ENCODE measurements at places on chromosomes 6 and 20. TPM values are rescaled to one million over a fixed set of nuclear protein-coding genes. Genes with fewer than 3 reads are reported as not detected.

DNA sequence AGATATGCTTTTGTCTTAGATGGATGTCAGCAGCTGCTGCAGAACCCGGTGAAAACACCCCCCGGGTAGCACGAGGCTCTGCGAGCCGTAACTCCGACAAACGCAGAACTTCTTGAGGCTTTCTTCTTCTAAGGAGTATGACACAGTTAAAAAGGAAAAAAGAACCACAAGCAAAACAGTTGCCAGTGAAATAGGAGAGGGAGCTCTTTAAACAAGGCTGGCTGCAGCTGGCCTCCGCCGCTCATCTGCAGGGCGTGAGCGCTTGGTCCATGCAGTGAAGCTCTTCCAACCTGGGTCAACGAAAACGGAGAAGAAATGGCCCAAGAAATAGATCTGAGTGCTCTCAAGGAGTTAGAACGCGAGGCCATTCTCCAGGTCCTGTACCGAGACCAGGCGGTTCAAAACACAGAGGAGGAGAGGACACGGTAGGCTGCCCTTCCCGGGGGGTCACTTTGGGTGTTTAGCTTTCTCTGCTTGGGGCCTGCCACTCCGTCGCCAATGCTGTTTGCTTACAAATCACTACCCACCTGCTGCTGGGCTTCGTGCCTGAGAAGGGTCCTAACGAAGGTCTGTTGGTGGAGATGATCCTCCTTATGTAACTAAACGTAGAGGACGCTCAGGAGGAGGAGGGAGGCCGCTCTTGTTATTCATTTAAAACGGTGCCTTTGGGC lies 13.2 kb downstream of the SYTL3 start:
- peak; percentile 59 for DNase-seq
- no peaks in the 10 kb centered on the region for H3K36me3 ChIP-seq
- H3K4me1 ChIP-seq = no peaks in the 10 kb centered on the region
- H3K27ac ChIP-seq = peak overlapping the region; percentile 81
- no peaks in the 10 kb centered on the region for H3K27me3 ChIP-seq

TREM1 gene
- total RNA-seq = 1.9 TPM

GRCh38 chr20:59222253-59223181 lies 58.9 kb downstream of the ZNF831 start:
- no peaks in the 10 kb centered on the region for H3K27me3 ChIP-seq
- H3K4me3 ChIP-seq = peak overlapping the region; percentile 43
- H3K4me1 ChIP-seq = no peaks in the 10 kb centered on the region

- H3K36me3 ChIP-seq = no peaks in the 10 kb centered on the region
- H3K4me1 ChIP-seq = no peaks in the 10 kb centered on the region
- no peak overlapping the region for H3K27ac ChIP-seq
- no peaks in the 10 kb centered on the region for H3K27me3 ChIP-seq
- no peak for DNase-seq
- H3K4me3 ChIP-seq = no peak overlapping the region
Observed at GRCh38 chr6:38305995-38306681, 333.6 kb downstream of the BTBD9 start.

- H3K27me3 ChIP-seq = no peaks in the 10 kb centered on the region
- no peak for DNase-seq
- no peak overlapping the region for H3K27ac ChIP-seq
- no peaks in the 10 kb centered on the region for H3K4me1 ChIP-seq
Observed at GRCh38 chr20:61800359-61801064, 265.2 kb downstream of the TAF4 start.

- DNase-seq = no peak
- H3K4me1 ChIP-seq = no peaks in the 10 kb centered on the region
- H3K36me3 ChIP-seq = no peaks in the 10 kb centered on the region
Observed at GRCh38 chr6:158758451-158758860, 60.7 kb downstream of the EZR start.

DNA sequence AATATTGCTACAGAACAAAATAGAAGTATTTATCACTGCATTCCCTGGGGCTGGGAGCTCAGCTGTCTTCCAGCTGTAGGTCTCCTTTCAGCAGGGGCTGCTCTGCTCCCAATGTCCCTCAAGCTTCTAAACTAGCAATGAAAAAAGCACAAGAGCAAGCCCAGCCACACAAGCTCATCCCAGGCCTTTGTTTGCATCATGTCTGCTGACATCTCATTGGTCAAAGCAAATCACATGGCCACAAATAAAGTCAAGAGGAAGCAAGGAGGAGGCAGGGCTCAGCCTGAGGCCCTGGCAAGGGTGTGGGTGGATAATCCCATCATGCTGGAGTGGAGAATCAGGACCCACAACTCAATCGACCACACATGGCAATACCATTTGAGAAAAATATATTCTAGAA lies 2.2 kb upstream of the BFSP1 start:
- no peaks in the 10 kb centered on the region for H3K4me1 ChIP-seq
- DNase-seq = no peak

- H3K4me1 ChIP-seq = no peaks in the 10 kb centered on the region
- H3K4me3 ChIP-seq = no peak overlapping the region
- no peaks in the 10 kb centered on the region for H3K36me3 ChIP-seq
- DNase-seq = no peak
Observed at GRCh38 chr6:159639721-159640120, 53.3 kb downstream of the SOD2 start.

DNA sequence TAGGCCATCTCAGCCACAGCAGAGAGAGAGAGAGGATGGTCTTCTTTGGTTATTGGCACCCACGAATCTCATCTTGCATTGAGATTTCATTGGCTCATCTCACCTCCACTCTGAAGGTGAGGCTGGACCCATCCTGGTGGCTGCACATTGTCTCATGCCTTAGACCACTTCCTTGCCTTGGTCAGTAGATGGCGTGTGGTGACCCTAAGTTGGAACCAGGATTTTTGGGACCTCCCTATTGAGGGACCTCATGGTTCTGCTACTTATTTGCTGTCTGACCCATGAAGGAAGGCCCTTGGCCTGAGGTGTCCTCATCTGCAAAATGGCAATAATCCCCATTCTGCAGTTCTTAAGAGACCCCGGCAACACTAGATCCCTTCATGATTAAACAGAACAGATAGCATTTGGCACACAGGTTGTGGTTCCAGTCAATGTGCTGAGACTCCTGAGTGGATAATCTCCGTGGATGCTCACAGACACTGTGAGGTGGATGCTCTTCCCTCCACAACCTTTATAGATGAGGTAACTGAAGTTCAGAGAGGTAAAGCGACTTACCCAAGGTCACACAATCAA lies 21.5 kb upstream of the AAR2 start:
- H3K36me3 ChIP-seq = no peaks in the 10 kb centered on the region
- no peaks in the 10 kb centered on the region for H3K27me3 ChIP-seq
- H3K4me3 ChIP-seq = no peak overlapping the region
- H3K27ac ChIP-seq = no peak overlapping the region
- DNase-seq = no peak
- H3K4me1 ChIP-seq = no peaks in the 10 kb centered on the region

GRCh38 chr6:134123666-134124208 lies 71.3 kb upstream of the SLC2A12 start:
- no peaks in the 10 kb centered on the region for H3K36me3 ChIP-seq
- no peaks in the 10 kb centered on the region for H3K27me3 ChIP-seq
- H3K27ac ChIP-seq = no peak overlapping the region
- no peak overlapping the region for H3K4me3 ChIP-seq
- no peak for DNase-seq

WFDC2 gene
- total RNA-seq = 15.5 TPM

- no peak overlapping the region for H3K27ac ChIP-seq
- H3K4me1 ChIP-seq = no peaks in the 10 kb centered on the region
- no peak overlapping the region for H3K4me3 ChIP-seq
- H3K27me3 ChIP-seq = no peaks in the 10 kb centered on the region
- H3K36me3 ChIP-seq = no peaks in the 10 kb centered on the region
Observed at GRCh38 chr6:134315189-134315588, 2.7 kb downstream of the SGK1 start.

GRCh38 chr6:136158387-136158821 lies 91.7 kb downstream of the MTFR2 start:
- no peaks in the 10 kb centered on the region for H3K27me3 ChIP-seq
- H3K4me1 ChIP-seq = peaks cover 3% of the 10 kb centered on the region
- no peak overlapping the region for H3K4me3 ChIP-seq
- H3K36me3 ChIP-seq = no peaks in the 10 kb centered on the region

DNA sequence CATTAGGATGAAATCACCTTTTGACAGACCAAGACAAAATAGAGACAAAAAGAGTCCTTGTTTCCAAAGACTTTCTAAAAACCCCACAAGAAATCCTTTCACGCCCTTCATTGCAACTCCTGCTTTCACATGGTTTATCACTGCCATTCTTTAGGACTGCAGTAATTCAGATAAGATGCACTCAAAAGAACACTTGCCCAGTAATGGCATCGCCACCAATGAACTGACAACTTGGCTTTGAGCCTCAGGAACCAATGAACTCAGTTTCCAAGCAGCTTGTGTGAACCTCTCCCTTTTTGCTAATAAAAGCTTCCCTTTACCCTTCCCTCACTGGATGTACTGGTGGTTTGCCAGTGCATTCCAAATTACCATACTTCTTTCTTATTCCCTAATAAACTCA lies 21.8 kb downstream of the OSTM1 start:
- no peak overlapping the region for H3K4me3 ChIP-seq
- H3K27ac ChIP-seq = no peak overlapping the region
- no peak for DNase-seq
- no peaks in the 10 kb centered on the region for H3K4me1 ChIP-seq

XRN2 gene
- total RNA-seq = 61.1 TPM

DNA sequence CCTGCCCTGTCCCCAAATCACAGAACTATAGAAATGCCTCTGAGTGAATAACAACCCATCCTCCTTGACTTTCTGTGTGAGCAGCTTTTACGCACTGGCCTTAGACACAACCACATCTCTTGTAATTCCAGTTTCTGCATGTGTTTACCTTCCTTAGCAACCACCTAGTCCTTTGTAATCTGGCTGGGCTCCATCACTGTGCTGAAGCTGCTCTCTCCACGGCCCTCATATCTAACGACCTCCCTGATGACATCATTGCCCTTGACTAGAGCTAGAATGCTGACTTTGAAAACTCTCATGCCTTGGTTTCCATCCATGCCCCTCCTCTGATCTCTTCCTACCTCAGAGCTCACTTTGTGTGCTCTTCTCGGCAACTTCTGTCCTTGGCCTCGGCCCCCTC lies 30.5 kb upstream of the GLP1R start:
- H3K36me3 ChIP-seq = no peaks in the 10 kb centered on the region
- H3K27ac ChIP-seq = no peak overlapping the region
- DNase-seq = no peak
- no peaks in the 10 kb centered on the region for H3K27me3 ChIP-seq
- H3K4me3 ChIP-seq = no peak overlapping the region

GRCh38 chr20:47358672-47359529 lies 2.4 kb upstream of the ZMYND8 start:
- no peaks in the 10 kb centered on the region for H3K36me3 ChIP-seq
- no peak overlapping the region for H3K4me3 ChIP-seq
- H3K27me3 ChIP-seq = no peaks in the 10 kb centered on the region
- H3K27ac ChIP-seq = peak overlapping the region; percentile 94

- DNase-seq = no peak
- peak overlapping the region; percentile 64 for H3K4me3 ChIP-seq
- peak overlapping the region; percentile 97 for H3K27ac ChIP-seq
- H3K4me1 ChIP-seq = no peaks in the 10 kb centered on the region
- H3K27me3 ChIP-seq = no peaks in the 10 kb centered on the region
- no peaks in the 10 kb centered on the region for H3K36me3 ChIP-seq
Observed at GRCh38 chr6:26439151-26440125, 866 bp upstream of the BTN3A3 start.

DNA sequence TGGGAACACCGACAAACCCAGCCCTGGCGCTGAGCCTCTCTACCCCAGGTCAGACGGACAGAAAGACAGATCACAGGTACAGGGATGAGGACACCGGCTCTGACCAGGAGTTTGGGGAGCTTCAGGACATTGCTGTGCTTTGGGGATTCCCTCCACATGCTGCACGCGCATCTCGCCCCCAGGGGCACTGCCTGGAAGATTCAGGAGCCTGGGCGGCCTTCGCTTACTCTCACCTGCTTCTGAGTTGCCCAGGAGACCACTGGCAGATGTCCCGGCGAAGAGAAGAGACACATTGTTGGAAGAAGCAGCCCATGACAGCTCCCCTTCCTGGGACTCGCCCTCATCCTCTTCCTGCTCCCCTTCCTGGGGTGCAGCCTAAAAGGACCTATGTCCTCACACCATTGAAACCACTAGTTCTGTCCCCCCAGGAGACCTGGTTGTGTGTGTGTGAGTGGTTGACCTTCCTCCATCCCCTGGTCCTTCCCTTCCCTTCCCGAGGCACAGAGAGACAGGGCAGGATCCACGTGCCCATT lies 15.3 kb downstream of the VEGFA start:
- no peak overlapping the region for H3K27ac ChIP-seq
- H3K4me1 ChIP-seq = no peaks in the 10 kb centered on the region
- H3K4me3 ChIP-seq = no peak overlapping the region
- DNase-seq = no peak

MICA gene
- total RNA-seq = 15.1 TPM

DNA sequence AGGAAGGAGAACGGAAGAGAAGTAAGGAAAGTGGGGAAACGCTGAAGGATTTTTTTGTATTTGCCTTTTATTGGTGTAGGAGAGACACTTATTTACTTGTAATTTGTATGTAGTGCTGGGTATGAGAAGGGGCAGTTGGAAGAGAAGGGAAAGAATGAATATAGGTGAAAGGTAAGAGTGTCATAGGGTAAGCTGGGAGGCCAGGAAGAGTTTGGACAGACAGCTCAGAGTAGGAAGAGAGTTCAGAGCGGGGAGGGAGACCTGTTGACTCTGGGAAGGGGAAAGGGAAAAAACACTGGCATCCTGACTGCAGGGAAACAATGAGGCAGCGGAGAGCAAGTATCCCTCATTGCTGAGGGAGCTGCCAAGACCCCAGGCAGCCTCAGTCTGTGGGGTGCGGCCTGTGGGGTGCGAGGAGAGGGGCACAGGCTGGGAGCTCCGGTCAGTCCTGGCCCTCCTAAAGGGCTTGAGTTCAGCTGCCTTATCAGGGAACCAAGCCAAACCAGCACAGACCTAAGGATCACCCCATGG lies 3.1 kb downstream of the TRAF3IP2 start:
- H3K27me3 ChIP-seq = no peaks in the 10 kb centered on the region
- no peak for DNase-seq
- peak overlapping the region; percentile 97 for H3K27ac ChIP-seq
- H3K4me3 ChIP-seq = peak overlapping the region; percentile 2
- H3K36me3 ChIP-seq = no peaks in the 10 kb centered on the region

- H3K4me1 ChIP-seq = no peaks in the 10 kb centered on the region
- no peaks in the 10 kb centered on the region for H3K27me3 ChIP-seq
- H3K4me3 ChIP-seq = no peak overlapping the region
- H3K36me3 ChIP-seq = no peaks in the 10 kb centered on the region
- peak overlapping the region; percentile 93 for H3K27ac ChIP-seq
- no peak for DNase-seq
Observed at GRCh38 chr20:33696448-33696847, 10.3 kb upstream of the E2F1 start.

C2 gene
- total RNA-seq = 4.1 TPM

KCNS1 gene
- not detected for total RNA-seq

PABPC1L gene
- total RNA-seq = 17.3 TPM
